Activated naive CD4-positive, alpha-beta T cell treated with anti-CD3 and anti-CD28 coated beads for 36 hours (primary cell): ENCODE measurements at places on chromosomes 3 and 15. TPM values are rescaled to one million over a fixed set of nuclear protein-coding genes. Genes with fewer than 3 reads are reported as not detected.
A peak's percentile ranks its signal among the peaks of the same experiment; 100 is the strongest.

Gene IL17RD
- not detected for total RNA-seq

Gene REC114
- not detected for total RNA-seq

Gene SMAD3
- total RNA-seq, result 39.2 TPM

Gene CAND2
- 2.5 TPM for total RNA-seq

Gene ZNF660
- total RNA-seq, result 0.48 TPM

Gene PIGB
- total RNA-seq, result 13.8 TPM

Gene LMOD3
- total RNA-seq, result not detected

Gene PLCB2
- total RNA-seq, result 56.7 TPM

GRCh38 chr3:81530180-81530939, 231.1 kb downstream of the GBE1 start:
- H3K4me1 ChIP-seq, result no peaks in the 10 kb centered on the region
- DNase-seq, result no peak
- no peak overlapping the region for H3K27ac ChIP-seq
- no peaks in the 10 kb centered on the region for H3K27me3 ChIP-seq
- H3K36me3 ChIP-seq, result peaks cover 68% of the 10 kb centered on the region

GRCh38 chr15:36356978-36357601, 222.3 kb upstream of the CDIN1 start:
- no peak for DNase-seq
- H3K4me3 ChIP-seq, result no peak overlapping the region
- H3K4me1 ChIP-seq, result no peaks in the 10 kb centered on the region

DNA sequence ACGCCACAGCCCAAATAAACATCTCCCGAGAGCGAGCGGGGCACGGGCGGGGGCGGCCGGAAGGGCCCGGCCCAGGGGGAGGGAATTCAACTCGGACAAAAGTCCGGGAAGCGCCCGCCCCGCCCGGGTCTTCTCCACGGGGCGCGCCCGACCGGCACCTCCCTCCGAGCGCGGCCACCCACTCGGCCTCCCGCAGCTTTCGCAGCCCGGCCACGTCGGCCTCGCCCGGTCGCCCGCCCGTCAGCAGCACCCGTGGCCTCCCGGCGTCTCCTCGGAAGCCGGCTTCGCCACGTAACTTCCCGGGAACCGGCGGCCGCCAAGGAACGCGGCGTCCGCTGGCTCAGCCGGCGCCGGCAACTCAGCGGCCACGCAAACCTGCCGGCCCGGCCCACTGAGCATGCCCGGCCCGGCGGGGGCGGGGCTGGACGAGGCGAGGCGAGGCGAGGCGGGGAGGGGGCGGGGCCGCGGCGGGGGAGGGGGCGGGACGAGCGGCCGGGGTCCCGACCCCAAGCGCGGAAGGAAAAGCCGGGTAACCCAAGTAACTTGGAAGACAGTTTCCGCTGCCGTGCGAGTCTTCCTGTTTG, at the start of gene TJP1:
Gene TJP1 (minus strand): TSS at position 369 of the 584 bp plus-strand sequence. CDS start 440 bp downstream, outside the sequence.
- no peak within 1 kb of the TSS for H3K27ac ChIP-seq
- H3K36me3 ChIP-seq, result peaks cover 7% of the 10 kb centered on the region
- H3K27me3 ChIP-seq, result peaks cover 56% of the 10 kb centered on the region
- no peak for DNase-seq
- peaks cover 27% of the 10 kb centered on the region for H3K4me1 ChIP-seq

- H3K4me1 ChIP-seq, result no peaks in the 10 kb centered on the region
- no peaks in the 10 kb centered on the region for H3K36me3 ChIP-seq
- DNase-seq, result no peak
- H3K27me3 ChIP-seq, result peaks cover 2% of the 10 kb centered on the region
Measured at GRCh38 chr15:93771196-93772030, 459.9 kb upstream of the MCTP2 start.

DNA sequence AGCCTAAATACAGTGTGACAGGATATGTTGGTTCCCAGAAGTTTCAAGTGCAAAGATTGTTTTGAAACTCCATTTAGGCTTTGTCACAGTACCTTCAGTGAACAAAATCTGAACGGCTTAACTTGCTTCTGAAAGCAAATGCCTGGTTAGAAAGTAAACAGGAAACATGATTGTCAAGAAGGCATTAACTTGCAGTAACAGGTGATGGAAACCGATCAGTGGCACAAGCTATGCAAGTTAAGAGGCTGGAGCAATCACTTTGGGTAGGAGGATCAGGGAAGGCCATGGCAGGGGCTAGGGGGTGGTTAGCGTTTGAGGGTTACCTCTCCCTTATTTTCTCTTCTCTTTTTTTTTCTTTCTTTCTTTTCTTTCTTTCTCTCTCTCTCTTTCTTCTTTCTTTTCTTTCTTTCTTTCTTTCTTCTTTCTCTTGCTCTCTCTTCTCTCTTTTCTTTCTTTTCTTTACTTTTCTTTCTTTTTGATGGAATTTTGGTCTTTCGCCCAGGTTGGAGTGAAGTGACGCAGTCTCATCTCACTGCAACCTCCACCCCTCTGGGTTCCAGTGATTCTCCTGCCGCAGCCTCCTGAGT, 2.4 kb downstream of the HYKK start:
- H3K4me3 ChIP-seq, result no peak overlapping the region
- H3K27me3 ChIP-seq, result no peaks in the 10 kb centered on the region
- peaks cover 20% of the 10 kb centered on the region for H3K4me1 ChIP-seq
- no peak overlapping the region for H3K27ac ChIP-seq
- DNase-seq, result no peak

GRCh38 chr3:24614359-24614758, 119.7 kb upstream of the THRB start:
- no peak for DNase-seq
- H3K4me3 ChIP-seq, result no peak overlapping the region
- H3K27me3 ChIP-seq, result no peaks in the 10 kb centered on the region
- H3K27ac ChIP-seq, result no peak overlapping the region
- H3K36me3 ChIP-seq, result no peaks in the 10 kb centered on the region

- no peaks in the 10 kb centered on the region for H3K27me3 ChIP-seq
- H3K27ac ChIP-seq, result no peak overlapping the region
- H3K4me3 ChIP-seq, result no peak overlapping the region
- DNase-seq, result no peak
- peaks cover 19% of the 10 kb centered on the region for H3K36me3 ChIP-seq
Measured at GRCh38 chr15:42723068-42723467, 13.9 kb downstream of the CDAN1 start.

GRCh38 chr3:51591231-51591630, 52.7 kb downstream of the RAD54L2 start:
- DNase-seq, result no peak
- H3K4me1 ChIP-seq, result peaks cover 9% of the 10 kb centered on the region
- H3K27me3 ChIP-seq, result no peaks in the 10 kb centered on the region
- no peak overlapping the region for H3K4me3 ChIP-seq

GRCh38 chr15:101807345-101807945, 4.1 kb downstream of the OR4F6 start:
- DNase-seq, result no peak
- H3K4me1 ChIP-seq, result no peaks in the 10 kb centered on the region
- no peak overlapping the region for H3K27ac ChIP-seq
- no peak overlapping the region for H3K4me3 ChIP-seq
- H3K36me3 ChIP-seq, result no peaks in the 10 kb centered on the region

DNA sequence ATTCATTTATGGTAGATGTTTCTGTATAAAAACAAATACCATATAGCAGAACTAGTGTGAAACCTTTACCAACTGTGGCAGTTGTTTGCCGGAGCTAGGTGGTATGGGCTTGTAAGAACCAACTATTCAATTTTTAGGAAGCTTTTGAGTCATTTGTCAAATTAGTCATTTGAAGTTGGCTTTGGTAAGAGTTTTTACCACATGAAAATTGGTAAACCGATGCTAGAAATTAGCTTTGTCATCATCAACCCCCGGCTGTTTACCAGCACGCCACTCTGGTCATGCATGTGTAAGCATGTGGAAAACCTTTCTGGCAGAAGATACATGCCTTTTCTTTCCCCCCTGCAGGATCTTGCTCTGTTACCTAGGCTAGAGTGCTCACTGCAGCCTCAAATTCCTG, 63.3 kb downstream of the IL1RAP start:
- H3K36me3 ChIP-seq, result peaks cover 21% of the 10 kb centered on the region
- H3K4me3 ChIP-seq, result no peak overlapping the region
- peaks cover 24% of the 10 kb centered on the region for H3K4me1 ChIP-seq
- DNase-seq, result no peak
- H3K27ac ChIP-seq, result no peak overlapping the region

DNA sequence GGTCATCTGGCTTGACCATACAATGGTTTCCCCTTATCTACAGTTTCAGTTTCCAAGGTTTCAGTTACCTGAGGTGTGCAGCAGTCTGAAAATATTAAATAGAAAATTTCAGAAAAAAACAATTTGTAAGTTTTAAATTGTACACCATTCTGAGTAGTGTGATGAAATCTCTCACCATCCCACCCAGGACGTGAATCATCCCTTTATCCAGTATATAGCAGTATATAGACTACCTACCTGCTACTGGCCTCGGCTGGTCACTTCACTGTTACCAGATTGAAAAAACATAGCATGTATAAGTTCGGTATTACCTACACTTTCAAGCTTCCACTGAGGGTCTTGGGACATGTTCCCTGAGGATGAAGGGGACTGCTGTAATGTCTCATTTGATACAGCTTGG, 12.0 kb downstream of the ARIH1 start:
- DNase-seq, result no peak
- no peak overlapping the region for H3K4me3 ChIP-seq
- no peak overlapping the region for H3K27ac ChIP-seq

GRCh38 chr3:127535901-127536829, 54.4 kb downstream of the TPRA1 start:
- no peak overlapping the region for H3K27ac ChIP-seq
- H3K4me1 ChIP-seq, result peaks cover 4% of the 10 kb centered on the region
- DNase-seq, result no peak
- H3K36me3 ChIP-seq, result no peaks in the 10 kb centered on the region
- H3K4me3 ChIP-seq, result no peak overlapping the region

GRCh38 chr3:8713901-8714759, 19.5 kb upstream of the CAV3 start:
- DNase-seq, result peak; percentile 12
- H3K4me3 ChIP-seq, result no peak overlapping the region
- peaks cover 5% of the 10 kb centered on the region for H3K27me3 ChIP-seq
- H3K4me1 ChIP-seq, result no peaks in the 10 kb centered on the region
- H3K36me3 ChIP-seq, result no peaks in the 10 kb centered on the region

DNA sequence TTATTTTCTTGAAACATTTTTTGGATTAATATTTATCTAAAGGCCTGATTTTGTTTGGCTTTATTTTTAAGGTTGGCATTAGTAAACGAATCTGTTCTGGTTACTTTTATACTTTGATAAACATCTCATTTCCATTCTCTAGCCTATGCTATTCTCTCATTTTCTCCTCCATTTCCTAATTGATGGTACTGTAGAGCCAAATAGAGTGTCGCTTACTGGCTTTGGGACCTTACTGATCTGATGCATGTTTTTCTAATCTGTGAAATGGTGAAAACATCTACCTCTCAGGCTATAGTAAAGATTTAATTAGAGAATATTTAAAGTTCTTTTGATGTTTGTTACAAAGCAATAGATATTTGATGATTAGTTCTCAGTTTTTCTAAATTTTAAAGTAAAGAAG, 1.6 kb downstream of the LNP1 start:
- no peaks in the 10 kb centered on the region for H3K27me3 ChIP-seq
- no peak overlapping the region for H3K27ac ChIP-seq
- H3K4me3 ChIP-seq, result peak overlapping the region; percentile 95
- H3K36me3 ChIP-seq, result peaks cover 21% of the 10 kb centered on the region

GRCh38 chr3:143928541-143929255, 42.9 kb upstream of the DIPK2A start:
- H3K27me3 ChIP-seq, result peaks cover 21% of the 10 kb centered on the region
- H3K36me3 ChIP-seq, result no peaks in the 10 kb centered on the region
- DNase-seq, result no peak

GRCh38 chr15:92061511-92062195, 208.1 kb downstream of the SLCO3A1 start:
- no peak overlapping the region for H3K27ac ChIP-seq
- DNase-seq, result no peak
- no peaks in the 10 kb centered on the region for H3K4me1 ChIP-seq
- H3K36me3 ChIP-seq, result peaks cover 2% of the 10 kb centered on the region
- H3K27me3 ChIP-seq, result no peaks in the 10 kb centered on the region

GRCh38 chr15:27339138-27339537, 368.2 kb downstream of the GABRG3 start:
- no peaks in the 10 kb centered on the region for H3K4me1 ChIP-seq
- no peak for DNase-seq
- H3K27ac ChIP-seq, result no peak overlapping the region
- no peaks in the 10 kb centered on the region for H3K27me3 ChIP-seq

DNA sequence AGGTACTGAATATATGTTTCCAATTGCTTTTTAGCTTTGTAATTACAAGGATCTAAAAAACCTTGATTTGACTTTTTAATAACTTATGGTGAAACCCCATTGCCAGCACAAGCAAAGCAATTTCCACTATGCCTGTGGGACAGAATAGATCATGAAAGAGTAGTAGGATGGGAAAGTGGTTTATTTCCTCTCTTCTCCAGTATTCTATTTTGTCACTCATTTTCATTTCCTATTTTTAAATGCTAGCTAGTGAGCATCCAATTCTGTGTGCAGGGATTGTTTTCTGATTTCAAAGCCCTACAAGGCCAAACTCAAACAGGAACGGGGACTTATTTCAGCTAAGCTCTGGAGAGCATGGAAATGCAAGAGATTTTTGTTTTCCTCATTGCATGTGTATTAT, 132.0 kb upstream of the TGFBR2 start:
- H3K4me3 ChIP-seq, result no peak overlapping the region
- peaks cover 49% of the 10 kb centered on the region for H3K4me1 ChIP-seq
- no peak overlapping the region for H3K27ac ChIP-seq
- peaks cover 2% of the 10 kb centered on the region for H3K36me3 ChIP-seq
- DNase-seq, result no peak
- H3K27me3 ChIP-seq, result no peaks in the 10 kb centered on the region

DNA sequence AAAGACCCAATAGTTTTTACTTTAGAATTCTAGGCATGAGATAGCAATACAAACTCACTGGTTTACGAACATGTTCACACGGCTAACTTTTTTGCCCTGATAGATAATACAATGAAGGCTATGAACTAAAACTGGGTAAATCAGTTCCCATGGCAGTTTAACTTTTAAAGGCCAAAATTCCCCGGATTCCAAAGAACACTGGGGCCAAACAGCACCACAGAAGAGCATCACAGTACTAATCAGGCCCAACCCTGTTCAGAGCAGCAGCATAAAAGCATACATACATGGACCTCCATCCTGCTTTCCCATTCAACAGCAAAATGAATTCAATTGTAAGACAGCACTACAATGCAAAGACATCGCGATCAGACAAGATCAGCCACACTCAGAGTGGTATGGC, 540.3 kb upstream of the CCDC54 start:
- no peak overlapping the region for H3K4me3 ChIP-seq
- no peaks in the 10 kb centered on the region for H3K36me3 ChIP-seq
- DNase-seq, result no peak
- no peaks in the 10 kb centered on the region for H3K4me1 ChIP-seq

GRCh38 chr3:183252118-183252782, 803 bp upstream of the B3GNT5 start:
- no peak overlapping the region for H3K27ac ChIP-seq
- H3K27me3 ChIP-seq, result no peaks in the 10 kb centered on the region
- H3K36me3 ChIP-seq, result peaks cover 17% of the 10 kb centered on the region
- peaks cover 23% of the 10 kb centered on the region for H3K4me1 ChIP-seq

GRCh38 chr15:39433376-39433775, 147.5 kb upstream of the THBS1 start:
- H3K27ac ChIP-seq, result no peak overlapping the region
- H3K27me3 ChIP-seq, result peaks cover 47% of the 10 kb centered on the region
- H3K4me1 ChIP-seq, result peaks cover 19% of the 10 kb centered on the region

- no peaks in the 10 kb centered on the region for H3K36me3 ChIP-seq
- no peak overlapping the region for H3K4me3 ChIP-seq
- no peak for DNase-seq
- peaks cover 2% of the 10 kb centered on the region for H3K27me3 ChIP-seq
- H3K4me1 ChIP-seq, result no peaks in the 10 kb centered on the region
Measured at GRCh38 chr15:68626283-68626682, 47.5 kb downstream of the CORO2B start.
